ENCODE measurements at places on chromosomes 6 and 20. TPM values are rescaled to one million over a fixed set of nuclear protein-coding genes. Genes with fewer than 3 reads are reported as not detected.

FAM83C gene
- not detected for total RNA-seq

GRCh38 chr6:142155091-142155490, 8.0 kb downstream of the VTA1 start:
- no peak for DNase-seq
- H3K27me3 ChIP-seq, result no peaks in the 10 kb centered on the region
- no peaks in the 10 kb centered on the region for H3K4me1 ChIP-seq
- no peak overlapping the region for H3K4me3 ChIP-seq
- H3K36me3 ChIP-seq, result no peaks in the 10 kb centered on the region

DNA sequence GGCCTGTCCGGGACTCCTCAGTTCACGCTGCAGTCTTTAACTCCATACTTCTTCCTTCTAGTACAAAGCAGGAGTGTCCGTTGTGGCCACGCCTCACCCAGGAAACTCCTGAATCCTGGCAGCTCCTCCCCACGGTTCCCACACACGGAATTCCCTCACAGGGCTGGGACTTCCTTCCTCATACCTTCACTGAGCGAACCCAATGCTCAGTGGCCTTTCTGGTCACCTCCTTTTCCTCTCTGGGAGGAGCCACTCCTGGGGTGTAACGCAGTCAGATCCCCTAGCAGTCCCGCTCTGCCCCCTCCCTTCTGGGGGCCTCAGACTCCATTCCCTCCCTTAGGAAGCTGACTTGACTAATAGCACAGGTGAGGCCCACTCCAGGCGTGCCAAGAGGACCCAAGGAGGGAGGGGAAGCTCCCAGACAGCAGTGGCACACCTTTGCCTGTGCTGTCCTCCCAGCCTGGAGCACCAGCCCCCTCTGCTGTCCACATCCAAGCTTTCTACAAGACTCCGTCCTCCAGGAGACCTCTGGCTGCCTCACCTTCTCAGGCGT, at the start of gene SLC52A3:
Gene SLC52A3, minus strand, starts transcription at position 75 of the 553 bp plus-strand sequence. CDS start 2,726 bp downstream, outside the sequence.
- DNase-seq, result no peak
- H3K4me1 ChIP-seq, result no peaks in the 10 kb centered on the region
- no peak within 1 kb of the TSS for H3K27ac ChIP-seq

DNA sequence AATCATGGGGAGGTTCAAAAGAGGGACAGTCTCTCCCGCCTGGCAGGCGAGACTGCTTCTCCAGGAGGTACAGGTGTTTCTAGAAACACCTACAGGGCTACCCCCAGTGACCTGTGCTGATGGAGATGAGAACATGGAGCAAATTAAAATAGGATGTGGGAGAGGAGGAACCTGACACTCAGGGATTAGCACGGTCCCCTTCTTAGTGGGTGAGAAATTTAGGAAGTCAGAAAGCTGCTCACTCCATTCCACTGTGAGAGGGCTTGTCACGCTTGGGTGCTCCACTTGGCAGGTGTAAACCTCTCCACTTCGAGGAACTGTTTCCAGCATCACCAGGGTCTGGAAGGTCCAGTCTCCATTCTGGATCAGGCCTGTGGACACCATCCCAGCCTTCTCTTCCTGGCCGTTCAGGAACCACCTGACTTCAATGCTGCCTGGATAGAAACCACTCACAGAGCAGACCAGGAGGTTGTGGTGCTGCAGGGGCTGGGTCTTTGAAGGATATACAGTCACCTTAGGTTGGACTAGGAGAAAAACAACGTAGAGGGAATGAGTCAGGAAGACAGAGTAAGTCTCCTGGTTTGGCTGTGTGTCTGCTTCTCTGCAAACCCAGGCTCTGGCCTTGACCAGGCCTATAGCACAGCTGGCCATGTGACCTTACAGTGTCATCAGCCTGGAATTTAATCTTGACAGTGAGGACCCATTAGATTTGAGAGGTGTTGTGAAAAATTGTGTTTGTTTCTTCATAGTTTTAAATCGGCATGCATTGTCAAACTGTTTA, 8.1 kb downstream of the HLA-DRB1 start:
- no peak for DNase-seq
- H3K4me1 ChIP-seq, result no peaks in the 10 kb centered on the region
- no peaks in the 10 kb centered on the region for H3K27me3 ChIP-seq

DNA sequence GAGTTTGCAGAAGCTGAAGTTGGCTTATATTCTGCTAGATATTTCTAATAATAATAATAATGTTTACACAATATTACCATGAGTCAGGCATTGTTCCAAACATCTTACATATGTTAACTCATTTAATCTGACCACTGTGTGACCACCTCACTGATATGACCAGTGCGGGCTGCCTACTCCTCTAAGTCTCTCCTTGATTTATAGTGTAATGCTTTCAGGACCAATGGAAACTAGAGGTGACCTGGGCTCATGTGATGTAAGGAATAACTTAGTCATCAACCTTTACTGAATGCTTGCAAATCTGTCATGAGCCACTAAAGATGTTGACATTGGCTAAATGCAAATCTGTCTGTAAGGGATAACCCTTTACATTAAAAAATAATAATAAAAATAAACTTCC, 51.1 kb upstream of the GPR6 start:
- no peaks in the 10 kb centered on the region for H3K4me1 ChIP-seq
- H3K4me3 ChIP-seq, result no peak overlapping the region
- no peaks in the 10 kb centered on the region for H3K36me3 ChIP-seq
- H3K27me3 ChIP-seq, result no peaks in the 10 kb centered on the region
- no peak overlapping the region for H3K27ac ChIP-seq
- DNase-seq, result no peak

GRCh38 chr6:146087386-146087785, 58.5 kb downstream of the GRM1 start:
- H3K4me1 ChIP-seq, result no peaks in the 10 kb centered on the region
- no peak for DNase-seq
- H3K27me3 ChIP-seq, result no peaks in the 10 kb centered on the region
- H3K4me3 ChIP-seq, result no peak overlapping the region

- H3K4me3 ChIP-seq, result no peak overlapping the region
- no peaks in the 10 kb centered on the region for H3K27me3 ChIP-seq
- peaks cover 18% of the 10 kb centered on the region for H3K4me1 ChIP-seq
- DNase-seq, result peak; percentile 61
- no peaks in the 10 kb centered on the region for H3K36me3 ChIP-seq
Measured at GRCh38 chr6:11096109-11096508, 2.5 kb downstream of the SMIM13 start.
